PC-3 (cell line): ENCODE measurements at places on chromosomes 5 and 9. TPM values are rescaled to one million over a fixed set of nuclear protein-coding genes. Genes with fewer than 3 reads are reported as not detected.

DNA sequence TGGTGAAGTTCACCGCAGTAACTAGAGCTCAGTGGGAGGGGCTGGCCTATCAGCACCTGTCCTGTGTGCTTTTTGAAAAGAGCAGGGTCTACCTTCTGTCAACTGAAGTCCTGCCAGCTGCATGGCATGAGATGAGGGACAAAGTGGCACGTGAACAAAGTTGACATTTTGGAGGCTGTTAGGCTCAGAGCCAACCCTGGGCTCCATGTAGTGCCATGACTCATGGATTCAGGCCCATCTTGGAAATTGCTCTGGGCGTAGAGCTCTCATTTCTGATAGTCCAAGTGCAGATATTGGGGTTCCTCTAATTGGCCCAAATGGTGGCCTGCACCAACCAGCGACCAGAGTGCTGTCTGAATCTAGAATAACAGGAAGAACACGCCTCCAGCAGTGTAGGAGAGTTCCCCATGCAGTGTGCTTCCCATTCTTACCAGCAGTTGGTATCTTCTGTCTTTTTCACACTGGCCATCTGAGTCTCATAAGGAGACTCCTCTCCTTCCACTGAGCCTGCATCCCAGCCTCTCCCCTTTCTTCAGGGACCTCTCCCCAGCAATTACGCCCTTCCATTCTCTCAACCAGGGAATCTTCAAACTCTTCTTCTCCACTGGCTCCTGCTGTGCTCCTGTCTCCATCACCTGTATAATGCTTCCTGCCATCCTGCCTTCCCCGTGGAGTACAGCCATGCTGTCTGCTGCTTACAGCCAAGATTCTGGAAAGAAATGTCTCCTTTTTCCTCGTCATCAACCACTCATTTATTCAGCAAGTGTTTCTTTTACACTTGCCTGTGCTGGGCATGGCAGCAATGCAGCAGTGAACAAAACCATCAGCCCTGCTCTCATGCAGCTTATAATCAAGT lies 30.4 kb downstream of the IRF1 start:
- DNase-seq: no peak

DNA sequence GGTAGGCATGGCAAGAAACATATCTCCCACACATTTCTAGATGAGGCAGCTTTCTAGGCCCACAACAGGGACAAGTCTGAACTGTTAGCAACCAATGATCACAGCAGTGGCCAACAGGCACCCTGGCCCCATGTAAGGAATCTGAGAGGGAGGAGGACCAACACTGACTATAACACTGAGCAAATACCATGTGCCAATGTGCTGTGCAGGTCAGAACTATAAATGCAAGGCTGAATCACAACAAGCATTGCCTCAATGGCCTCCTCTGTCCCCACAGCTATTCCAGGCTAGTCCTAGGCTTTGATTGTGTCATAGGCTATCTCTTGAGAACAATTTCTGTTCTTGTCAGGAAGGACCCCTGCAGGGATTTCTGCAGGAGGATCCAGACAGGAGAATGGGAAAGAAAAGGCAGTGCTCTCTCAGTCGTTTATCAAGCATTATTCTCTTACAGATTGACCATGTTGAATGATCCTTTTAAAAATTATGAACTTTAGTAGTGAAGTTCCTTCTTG lies 221.2 kb downstream of the TLE1 start:
- DNase-seq: no peak

- peak; percentile 17 for DNase-seq
These were observed 14.1 kb upstream of the STRBP start for GRCh38 chr9:123282362-123283047.

DNA sequence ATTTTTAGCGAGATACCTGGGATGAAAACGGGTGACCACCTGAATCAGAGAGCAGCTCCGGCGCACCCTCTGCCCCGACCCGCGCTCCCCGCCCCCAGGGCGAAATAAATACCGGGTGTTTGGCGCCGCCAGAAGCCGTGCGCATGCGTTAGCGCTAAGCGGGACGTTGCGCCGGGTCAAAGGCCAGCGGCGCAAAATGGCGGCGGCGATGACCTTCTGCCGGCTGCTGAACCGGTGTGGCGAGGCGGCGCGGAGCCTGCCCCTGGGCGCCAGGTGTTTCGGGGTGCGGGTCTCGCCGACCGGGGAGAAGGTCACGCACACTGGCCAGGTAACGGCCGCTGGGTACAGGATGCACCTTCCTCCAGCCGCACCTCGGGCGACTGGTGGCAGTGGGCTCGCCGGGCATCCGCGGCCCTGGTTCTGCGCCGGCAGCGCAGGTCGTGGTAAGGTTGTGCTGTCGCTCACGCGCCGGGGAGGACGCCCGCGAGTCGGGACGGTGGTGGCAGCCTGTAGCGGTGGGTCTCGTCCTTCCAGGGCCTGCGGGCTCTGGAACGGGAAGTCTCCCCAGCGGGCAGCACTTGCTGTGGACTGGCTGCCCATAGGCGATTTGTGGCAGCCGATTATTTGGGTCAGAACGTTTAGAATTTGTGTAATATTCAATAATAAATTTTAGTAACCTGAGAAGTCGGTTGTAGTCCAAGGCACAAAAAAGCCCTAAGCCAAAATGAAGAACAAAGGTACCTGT lies at the start of gene NDUFS6:
NDUFS6 (plus strand) TSS at position 186 of the 745 bp plus-strand sequence; CDS start at position 197, 11 bp downstream.
- peak; percentile 74 for DNase-seq

GRCh38 chr9:18707489-18708205 lies 233.7 kb downstream of the ADAMTSL1 start:
- no peak for DNase-seq

DNA sequence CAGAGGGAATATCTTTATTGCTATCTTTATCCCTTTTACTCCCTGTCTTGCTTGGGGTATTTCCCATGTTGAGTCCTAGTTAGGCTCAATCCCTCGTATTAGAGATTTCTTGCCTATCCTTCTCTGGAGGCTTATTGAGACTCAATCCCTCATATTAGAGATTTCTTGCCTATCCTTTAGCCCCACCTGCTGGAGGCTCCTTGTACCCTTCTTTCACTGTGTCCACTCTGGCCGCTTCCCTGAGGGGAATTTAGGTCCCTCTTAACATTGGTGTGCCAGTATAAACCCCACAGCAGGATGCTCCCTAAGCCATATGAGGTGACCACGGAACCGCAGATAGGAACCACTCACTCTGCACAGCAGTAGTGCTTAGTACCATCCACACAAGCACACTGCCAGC lies 110.7 kb upstream of the MAMDC2 start:
- DNase-seq: peak; percentile 54

- no peak for DNase-seq
These were observed 102.5 kb downstream of the ST8SIA4 start for GRCh38 chr5:100800562-100800961.

DNA sequence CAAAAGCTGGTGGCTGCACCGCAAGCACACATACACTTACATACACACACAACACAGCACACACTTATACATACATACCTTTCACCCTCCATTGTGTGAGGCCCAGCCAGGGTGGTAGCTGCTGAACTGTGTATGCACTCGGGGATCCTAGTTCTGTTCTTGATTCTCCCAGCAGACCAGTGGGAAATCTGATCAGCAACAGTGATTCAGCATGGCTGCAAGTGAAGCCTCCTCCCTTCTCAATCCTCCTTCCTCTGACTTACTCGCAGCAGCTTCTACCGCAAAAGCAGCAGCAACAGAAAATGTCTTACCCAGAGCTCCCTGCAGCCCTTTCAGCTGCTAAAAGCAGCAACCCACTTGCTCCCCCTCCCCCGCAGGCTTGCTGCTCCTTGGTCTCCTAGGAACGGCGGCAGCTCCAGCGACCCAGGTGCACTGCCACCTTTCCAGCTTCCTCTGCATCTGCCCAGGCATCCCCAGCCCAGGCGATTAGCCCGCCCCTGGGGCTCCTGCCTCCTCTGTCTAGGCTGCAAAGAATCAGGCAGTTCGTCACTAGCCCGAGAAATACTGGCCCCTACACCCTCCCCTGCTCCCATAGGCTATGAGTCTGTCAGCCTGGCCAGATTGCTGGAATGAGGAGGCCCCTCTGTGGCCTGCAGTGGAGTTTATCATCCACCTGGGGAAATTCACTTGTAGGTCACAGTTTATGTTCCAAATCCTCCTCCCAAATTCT lies at the start of gene KLHL3:
KLHL3 (minus strand) TSS at position 535 of the 730 bp plus-strand sequence; CDS start at position 92, 443 bp downstream.
- peak; percentile 72 for DNase-seq

DNA sequence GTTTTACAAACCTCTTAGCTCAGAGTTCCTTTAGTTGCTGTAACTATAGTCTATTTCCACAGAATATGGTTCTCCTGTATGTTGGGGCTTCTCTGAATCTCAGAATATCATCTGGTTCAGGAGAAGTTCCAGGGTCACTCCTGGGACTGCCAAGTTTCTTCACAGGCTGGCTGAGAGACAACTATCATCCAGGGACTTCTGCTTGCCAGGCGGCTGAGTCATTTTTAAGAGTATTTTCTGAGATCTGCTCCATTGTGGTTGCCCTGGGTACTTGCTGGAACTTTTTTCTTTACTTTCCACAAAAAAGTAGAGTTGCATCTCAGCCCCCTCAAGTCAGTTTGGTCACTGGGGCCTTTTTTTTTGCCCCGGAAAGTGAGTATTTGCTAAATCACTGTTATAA lies 566.5 kb downstream of the LRRC70 start:
- DNase-seq: no peak

DNA sequence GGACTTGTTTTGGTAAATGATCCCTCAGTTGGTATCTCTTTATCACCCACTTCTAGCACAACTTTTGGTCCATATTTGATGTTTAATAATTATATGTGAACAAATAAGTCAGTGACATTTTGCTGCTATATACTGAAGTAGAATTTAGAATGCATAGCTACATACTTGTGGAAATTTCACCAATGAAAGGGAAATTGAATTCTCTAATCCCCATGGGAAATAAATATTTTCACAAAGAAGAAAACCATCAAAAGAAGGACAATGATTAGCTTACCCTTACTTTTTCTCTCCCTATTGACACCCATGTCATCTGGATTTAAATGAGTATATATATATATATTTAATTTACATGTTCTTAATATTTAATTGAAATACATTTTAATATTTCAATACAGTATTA lies 94.3 kb upstream of the DAB2 start:
- DNase-seq: no peak

GRCh38 chr9:86279839-86280238 lies 2.5 kb downstream of the ISCA1 start:
- DNase-seq: no peak

DNA sequence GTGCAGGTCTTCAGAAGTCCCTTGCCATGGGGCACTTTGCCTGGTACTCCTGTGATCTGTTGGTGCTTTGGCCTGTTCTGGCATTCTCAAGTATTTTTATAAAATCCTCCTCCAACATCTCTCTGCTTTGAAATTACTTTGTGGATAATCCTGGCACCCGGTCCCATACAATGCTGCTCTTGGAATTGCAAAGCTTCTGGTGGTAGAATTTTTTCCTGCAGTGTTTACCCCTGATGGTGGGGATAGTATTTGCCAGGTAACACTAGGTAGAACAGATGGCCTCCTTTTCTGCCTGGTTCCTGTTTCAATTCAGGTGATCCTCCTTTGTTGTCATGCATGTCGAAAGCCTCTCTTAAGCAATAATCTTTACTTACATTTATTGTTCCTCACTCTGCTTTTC lies 109.8 kb upstream of the ATP10B start:
- no peak for DNase-seq

The SOHLH1 gene
- total RNA-seq: not detected in 2 replicates
